ENCODE measurements at places on chromosomes 16 and 17. TPM values are rescaled to one million over a fixed set of nuclear protein-coding genes. Genes with fewer than 3 reads are reported as not detected.

The IGFBP4 gene
- polyA plus RNA-seq, result 28.5 TPM

The PNMT gene
- polyA plus RNA-seq, result not detected

The TRPV3 gene
- 1.4 TPM for polyA plus RNA-seq

The ATF7IP2 gene
- polyA plus RNA-seq, result 2.3 TPM

The KRTAP2-1 gene
- not detected for polyA plus RNA-seq

The MYO19 gene
- 79.1 TPM for polyA plus RNA-seq

The PRR29 gene
- polyA plus RNA-seq, result 0.09 TPM

The COPZ2 gene
- polyA plus RNA-seq, result 15.6 TPM

The PRSS22 gene
- polyA plus RNA-seq, result 3.6 TPM

The RAB11FIP4 gene
- polyA plus RNA-seq, result 2.6 TPM

The ALOX15 gene
- polyA plus RNA-seq, result not detected

The GJD3 gene
- polyA plus RNA-seq, result not detected

The EME1 gene
- polyA plus RNA-seq, result 9.2 TPM

The IGF2BP1 gene
- 0.03 TPM for polyA plus RNA-seq

The KRTAP17-1 gene
- not detected for polyA plus RNA-seq
